ENCODE measurements at places on chromosomes 12 and 14.

DNA sequence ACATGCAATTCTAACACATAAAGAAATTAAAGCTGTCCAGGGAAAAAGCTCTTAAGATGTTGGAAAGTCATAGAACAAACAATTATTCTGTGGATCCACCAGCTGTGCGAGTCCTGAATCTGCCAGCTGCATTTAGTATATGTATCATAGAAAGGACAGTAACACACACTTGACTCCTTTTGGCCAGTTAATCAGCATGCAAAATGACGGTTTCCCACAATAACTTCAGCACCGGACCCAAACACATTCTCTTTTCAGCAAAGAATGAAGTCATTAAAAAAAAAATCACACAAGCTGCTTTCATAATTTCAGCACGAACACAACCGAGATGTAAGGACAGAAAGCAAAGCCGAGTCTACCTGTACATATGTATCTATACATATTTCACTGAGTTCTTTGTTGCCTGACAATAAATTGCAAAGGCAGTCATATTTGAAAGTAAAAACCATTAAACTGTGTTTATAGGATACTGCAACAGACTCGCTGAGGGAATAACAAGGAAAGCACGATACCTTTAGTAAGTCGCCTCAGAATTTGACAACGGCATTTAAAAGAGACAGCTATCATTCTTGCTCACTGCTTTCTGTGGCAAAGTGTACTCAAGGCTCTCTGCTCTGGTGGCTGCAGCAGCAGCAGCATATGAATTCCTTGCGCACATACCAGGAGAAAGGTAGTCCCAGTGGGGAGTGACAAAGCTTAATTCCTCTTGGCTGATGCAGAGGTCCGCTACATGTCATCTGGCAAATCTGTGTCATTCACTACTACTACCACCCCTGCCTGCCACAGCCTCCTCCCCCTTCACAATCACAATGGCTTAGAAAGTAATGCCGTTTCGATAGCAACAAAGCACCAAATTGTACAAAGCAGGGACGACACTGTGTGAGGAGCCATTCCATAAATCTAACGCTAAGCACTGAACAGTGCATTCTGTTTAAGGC lies at the start of gene GRIP1:
Gene GRIP1, minus strand, starts transcription at position 739 of the 938 bp plus-strand sequence. Its CDS starts 172 bp downstream, at position 567.
- DNase-seq: no peak

GRCh38 chr14:55384536-55384935 lies 27.1 kb downstream of the ATG14 start:
- DNase-seq: no peak

GRCh38 chr14:61994589-61994988 lies 232.4 kb downstream of the SNAPC1 start:
- DNase-seq: no peak

GRCh38 chr14:105313381-105314286 lies 914 bp upstream of the PACS2 start:
- peak; percentile 65 for DNase-seq

- DNase-seq: no peak
Observed at GRCh38 chr12:131943876-131944275, 5.9 kb upstream of the EP400 start.
